ENCODE measurements at places on chromosomes 11 and 22. TPM values are rescaled to one million over a fixed set of nuclear protein-coding genes. Genes with fewer than 3 reads are reported as not detected.

DNA sequence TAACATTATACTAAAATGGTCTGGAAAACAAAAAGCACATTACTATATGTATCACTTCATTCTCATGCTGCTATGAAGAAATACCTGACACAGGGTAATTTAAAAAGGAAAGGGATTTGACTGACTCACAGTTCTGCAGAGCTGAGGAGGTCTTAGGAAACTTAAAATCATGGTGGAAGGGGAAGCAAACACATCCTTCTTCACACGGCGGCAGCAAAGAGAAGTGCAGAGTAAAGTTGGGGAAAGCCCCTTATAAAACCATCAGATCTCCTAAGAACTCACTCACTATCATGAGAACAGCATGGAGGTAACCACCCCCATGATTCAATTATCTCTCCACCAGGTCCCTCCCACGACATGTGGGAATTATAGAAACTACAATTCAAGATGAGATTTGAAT, 60.0 kb downstream of the FAM181B start:
- DNase-seq = no peak

The NNMT gene
- total RNA-seq = 23.3 TPM

- no peak for DNase-seq
Measured at GRCh38 chr11:107711861-107712755, at the start of gene SLN. Gene SLN, minus strand, starts transcription at chr11:107712056.

The GLYATL1 gene
- total RNA-seq = not detected

DNA sequence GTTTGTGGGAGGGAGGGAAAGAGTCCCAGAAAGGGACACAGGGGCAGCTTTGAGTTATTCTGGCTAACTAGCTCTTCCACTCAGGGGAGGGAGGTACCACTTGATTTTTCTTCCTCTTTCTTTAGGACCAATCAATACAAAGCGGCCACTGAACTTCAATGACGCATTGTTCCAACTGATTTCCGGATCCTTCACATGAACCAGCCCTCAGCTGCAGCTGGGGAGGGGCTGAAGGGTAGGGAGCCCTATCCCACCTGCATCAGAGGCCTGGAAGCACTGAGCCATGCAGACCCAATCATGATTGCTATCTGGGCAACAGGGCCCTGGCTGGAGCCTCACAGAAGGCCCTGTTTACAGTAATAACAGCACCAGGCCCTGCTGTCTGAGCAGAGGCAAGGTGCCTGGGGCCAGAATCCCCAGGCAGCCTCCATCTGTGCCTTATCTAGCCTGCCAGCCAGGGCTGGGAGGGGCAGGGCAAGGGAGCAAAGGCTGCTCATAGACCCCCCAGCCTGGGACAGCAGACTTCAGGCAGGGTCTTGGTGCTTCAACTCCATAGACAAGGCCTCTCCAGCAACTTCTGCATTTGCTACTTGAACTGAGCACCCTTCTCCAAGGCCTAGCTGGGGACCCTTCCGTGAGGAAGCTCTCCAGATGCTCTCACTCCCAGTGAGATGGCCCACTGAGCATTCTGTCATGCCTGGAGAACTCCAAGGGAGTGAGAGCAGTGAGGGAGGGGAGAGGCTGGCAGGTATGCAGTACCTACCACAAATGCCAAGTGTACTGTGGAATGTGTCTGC, 22.5 kb downstream of the CLPB start:
- no peak for DNase-seq

GRCh38 chr11:64441127-64441526, 82.2 kb downstream of the RPS6KA4 start:
- DNase-seq = no peak

DNA sequence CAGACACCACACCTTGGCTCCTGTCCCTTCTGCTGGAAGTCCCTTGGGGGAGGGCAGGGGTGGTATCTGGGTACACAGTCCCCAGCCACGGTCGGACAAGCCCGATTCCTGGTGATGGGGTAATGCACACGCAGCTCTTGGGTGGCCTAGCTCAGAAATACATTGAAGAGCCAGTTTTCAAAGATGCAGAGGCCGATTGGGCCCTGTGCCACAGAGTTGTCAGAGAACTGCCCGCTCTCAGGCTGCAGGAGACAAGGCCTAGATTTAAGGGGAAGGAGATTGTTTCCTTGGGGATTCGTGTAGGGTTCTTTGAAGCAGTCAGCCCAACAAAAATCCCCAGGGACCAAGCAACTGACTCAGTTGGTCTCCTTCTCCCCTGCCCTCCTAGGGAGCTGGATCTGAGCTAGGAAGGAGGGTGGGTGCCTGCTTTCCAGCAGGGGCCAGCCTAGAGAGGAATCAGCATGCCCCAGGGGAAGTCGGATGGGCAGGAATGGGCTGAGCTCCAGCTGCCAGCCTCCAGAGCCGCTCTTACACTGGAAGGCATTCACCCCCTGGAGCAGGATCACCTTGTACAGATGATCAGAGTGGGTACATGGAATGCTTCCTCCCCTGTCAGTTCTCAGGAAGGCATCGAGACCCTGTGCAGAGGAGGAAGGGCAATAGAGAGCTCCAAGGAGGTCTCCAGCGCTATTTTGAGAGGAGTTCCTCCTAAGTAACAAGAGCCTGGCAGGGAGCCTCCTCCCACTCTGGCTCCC, 3.3 kb upstream of the SCN4B start:
- DNase-seq = no peak

GRCh38 chr11:100319691-100320090, 367.4 kb upstream of the ARHGAP42 start:
- no peak for DNase-seq

DNA sequence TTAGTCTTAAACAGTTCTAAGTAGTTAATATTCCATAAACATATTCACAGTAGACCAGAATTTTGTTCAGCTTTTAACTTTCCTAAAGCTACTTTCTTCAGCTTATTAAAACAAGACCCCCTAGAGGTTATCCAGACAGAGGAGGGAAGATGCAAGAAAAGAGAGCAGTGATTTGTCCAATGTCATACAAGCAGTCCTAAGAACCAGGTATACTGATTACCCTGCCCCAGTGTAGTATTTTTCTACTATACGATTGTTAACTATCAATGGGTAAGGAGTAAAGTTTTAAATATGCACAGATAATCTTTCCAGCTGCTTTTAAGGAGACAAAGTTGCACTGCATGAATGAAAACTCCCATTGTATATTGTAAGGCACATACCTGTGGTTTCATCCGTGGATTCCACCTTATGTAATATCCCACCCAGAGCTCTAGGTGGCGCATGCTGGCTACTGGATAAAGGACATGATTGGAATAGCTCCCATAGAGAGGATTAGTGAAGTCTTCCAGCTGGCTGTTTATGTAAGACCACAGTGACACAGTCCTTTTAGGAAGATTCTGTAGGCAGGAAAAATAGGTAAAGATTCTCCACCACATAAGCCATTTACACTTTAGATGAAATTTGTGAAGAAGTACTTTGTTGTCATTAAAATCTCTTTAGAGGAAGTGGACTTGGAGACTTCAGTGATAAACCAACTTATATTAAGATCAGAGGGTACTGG, 45.6 kb downstream of the CEP57 start:
- DNase-seq = peak; percentile 94

DNA sequence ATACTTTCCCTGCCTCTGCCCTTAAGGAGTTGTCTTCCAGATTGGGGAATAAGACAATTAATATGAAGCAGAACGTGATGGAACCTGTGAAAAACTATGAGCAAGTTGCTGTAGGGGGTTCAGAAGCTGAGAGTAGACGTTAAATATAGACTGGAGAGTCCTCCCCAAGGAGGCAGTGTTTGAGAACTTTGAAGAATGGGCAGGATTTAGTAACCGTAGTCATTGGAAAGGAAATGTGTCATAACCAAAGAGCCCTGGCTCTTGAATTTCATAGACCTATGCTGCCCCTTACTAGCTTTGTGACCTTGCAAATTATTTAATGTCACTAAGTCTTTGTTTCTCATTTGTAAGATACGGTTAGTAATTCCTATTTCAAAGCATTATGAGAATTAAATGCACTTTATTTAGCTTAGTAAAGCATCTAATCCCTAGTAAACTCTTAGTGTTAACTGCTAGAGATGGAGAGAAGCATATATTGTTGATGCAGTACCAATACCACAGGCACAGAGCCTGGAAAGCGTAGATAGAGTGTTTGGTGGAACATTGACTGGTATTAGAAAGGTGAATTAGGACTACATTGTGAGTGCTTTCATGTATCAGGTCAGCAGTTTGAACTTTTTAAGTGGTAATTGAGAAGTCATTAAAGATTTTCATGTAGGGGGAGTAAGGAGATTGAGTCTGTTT, 54.1 kb downstream of the MCAM start:
- peak; percentile 33 for DNase-seq

The PIWIL4 gene
- total RNA-seq = 0.15 TPM

DNA sequence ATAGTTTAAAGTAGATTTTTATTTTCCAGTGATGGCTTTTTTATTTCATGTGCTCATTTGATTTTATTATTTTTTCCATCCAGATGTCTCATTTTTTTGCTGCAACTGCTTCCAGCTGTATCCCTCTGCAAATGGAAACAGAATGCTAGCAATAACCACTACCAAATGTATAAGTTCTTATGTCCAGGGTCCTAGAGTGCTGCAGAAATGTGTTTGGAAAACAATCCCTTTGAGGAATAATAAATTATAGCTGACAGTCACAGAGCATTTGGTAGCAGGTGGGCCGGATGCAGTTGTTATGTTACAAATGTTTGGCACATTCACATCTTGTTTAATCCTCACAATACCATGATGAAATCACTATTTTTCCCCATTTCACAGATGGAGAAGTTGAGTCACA, 300.7 kb upstream of the PDGFD start:
- DNase-seq = no peak

The TMPRSS6 gene
- total RNA-seq = 0.04 TPM

- DNase-seq = no peak
Measured at GRCh38 chr11:46450846-46451477, 59.4 kb upstream of the CHRM4 start.

DNA sequence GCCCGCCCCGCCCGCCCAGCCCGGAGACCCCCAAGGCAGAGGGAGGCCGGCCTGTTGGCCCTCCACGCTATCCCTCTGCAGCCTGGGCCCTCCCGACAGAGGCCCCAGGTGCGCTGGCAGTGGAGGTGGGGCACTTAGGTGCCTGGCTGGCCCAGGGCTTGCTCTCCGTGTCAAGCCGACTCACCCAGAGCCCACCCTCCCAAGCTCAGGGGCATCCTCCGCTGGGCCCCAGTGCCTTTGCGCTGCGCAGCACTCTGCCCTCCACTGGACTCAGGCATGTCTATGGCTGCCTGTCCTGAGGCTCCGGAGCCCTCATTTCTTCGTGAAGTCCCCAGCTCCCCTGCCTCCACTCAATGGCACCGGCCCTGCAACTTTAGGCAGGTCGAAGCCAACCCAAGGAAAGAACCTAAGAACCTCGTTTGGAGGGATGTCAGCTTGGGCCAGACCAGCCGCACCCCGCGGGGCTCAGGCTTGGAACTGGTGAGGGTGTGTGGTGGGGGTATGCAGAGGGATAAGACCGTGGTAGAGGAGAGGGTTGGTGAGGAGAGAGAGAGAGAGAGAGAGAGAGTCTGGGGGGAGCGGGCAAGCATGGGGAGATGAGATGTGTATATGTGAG, 6.1 kb downstream of the SMIM45 start:
- DNase-seq = no peak

DNA sequence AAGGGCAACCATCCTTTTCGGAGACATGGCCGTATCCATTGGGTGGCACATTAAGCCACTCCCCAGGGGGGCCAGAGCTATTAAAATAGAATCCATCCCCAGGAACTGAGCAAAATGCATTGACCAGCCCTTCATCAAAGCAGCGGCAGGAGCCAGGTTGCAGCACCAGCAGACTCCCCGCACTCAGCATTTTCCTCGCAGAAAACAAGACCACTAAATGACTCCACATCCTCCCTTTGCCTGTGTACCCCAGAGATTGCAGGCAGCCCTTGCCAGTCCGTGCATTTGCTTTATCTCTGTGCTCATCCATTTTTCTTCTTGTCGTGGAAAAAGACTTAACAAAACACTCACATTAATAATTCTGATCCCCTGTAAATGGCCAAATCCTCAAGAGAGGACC, 144.4 kb upstream of the LARGE1 start:
- DNase-seq = no peak

- peak; percentile 48 for DNase-seq
Measured at GRCh38 chr11:17277024-17277584, 565 bp downstream of the NUCB2 start.

DNA sequence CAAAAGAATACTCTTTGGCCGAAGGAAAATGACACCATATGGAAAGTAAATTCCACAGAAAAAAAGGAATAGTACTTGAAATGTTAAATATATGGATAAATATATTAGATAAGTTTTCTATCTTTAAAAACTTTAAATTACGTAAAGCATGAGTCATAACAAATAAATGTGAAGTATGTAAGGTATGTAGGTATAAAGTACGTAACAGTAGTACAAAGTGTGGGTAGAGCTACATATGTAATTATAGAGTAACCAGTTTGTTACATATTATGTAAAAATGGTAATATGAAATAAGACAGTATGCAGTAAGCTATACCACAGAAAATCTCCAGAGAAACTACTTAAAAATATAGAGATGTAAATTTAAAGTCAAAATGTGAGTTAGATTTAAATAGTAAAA, 582.3 kb upstream of the CHORDC1 start:
- DNase-seq = peak; percentile 72

The WT1 gene
- 8.5 TPM for total RNA-seq

The C1QTNF6 gene
- 3.8 TPM for total RNA-seq

GRCh38 chr11:122784325-122784955, 53.9 kb upstream of the CRTAM start:
- DNase-seq = peak; percentile 62

The CHRM1 gene
- not detected for total RNA-seq

The PGM2L1 gene
- 1.9 TPM for total RNA-seq

The SLC1A2 gene
- total RNA-seq = not detected

DNA sequence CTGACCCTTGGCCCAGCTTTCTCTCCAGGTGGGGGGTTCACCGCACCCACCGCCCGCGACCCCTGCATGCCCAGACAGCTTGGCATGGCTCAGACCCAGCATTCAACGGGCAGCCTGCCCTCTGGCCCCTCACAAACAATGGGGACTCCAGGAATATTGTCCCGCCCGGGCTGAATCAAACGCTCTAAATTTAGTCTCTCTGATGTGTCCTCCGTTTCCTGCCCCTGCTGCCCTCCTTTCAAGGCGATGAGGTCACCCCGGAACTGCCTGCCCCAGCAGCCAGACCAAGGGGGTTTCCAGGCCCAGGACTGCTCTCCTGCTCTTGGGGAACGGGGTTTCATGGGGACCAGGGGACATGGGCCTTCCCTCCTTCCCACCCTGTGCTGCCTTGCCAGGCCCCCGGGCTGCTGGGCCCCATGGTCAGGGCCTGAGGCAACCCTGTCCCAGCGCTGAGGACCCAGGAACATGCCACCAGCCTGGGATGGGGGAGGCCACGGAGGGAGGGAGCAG, 10.1 kb upstream of the PDGFB start:
- peak; percentile 38 for DNase-seq

The ARHGEF17 gene
- 11.0 TPM for total RNA-seq

- no peak for DNase-seq
Measured at GRCh38 chr22:36375071-36375980, 12.4 kb downstream of the MYH9 start.

The SBF1 gene
- total RNA-seq = 67.1 TPM

The GDPD5 gene
- 21.4 TPM for total RNA-seq

Data from PC-3 (cell line).